Activated naive CD8-positive, alpha-beta T cell treated with anti-CD3 and anti-CD28 coated beads for 36 hours (primary cell): ENCODE measurements at places on chromosomes 12 and 14. TPM values are rescaled to one million over a fixed set of nuclear protein-coding genes. Genes with fewer than 3 reads are reported as not detected.

The COCH gene
- total RNA-seq = 7.2 TPM

The PTGER2 gene
- 20.8 TPM for total RNA-seq

DNA sequence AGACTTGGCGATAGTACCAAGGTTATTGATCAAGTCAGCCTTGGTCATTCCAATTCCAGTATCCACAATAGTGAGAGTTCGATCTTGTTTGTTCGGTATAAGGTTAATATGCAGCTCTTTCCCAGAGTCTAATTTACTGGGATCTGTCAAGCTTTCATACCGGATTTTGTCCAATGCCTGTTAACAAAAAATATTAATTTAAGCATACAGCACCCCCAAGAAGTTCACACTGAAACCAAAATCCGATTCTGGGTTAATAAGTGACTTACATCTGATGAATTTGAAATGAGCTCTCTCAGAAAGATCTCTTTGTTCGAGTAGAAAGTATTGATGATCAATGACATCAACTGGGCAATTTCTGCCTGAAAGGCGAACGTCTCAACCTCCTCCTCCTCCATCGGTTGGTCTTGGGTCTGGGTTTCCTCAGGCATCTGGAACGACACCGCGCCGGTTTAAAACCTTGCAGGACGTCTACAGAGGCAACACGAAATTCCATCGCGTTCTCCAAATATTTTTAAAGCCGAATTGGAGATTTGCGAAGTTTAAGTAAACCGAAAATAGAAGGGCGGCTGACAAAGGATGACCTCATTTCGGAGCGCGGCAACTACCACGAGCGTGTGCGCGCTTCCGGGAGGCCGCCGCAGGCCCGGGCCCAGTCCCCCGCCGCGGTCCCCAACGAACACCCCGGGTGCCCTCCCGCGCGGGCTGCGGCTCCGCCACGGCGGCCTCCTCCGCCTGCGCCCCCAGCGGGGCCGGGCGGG, 716 bp downstream of the HSP90AA1 start:
- H3K4me3 ChIP-seq = peak overlapping the region; percentile 85
- peak overlapping the region; percentile 93 for H3K27ac ChIP-seq
- peaks cover 53% of the 10 kb centered on the region for H3K4me1 ChIP-seq
- DNase-seq = peak; percentile 72

- no peaks in the 10 kb centered on the region for H3K27me3 ChIP-seq
- peaks cover 6% of the 10 kb centered on the region for H3K36me3 ChIP-seq
Measured at GRCh38 chr14:22878271-22879246, 4.5 kb upstream of the REM2 start.

DNA sequence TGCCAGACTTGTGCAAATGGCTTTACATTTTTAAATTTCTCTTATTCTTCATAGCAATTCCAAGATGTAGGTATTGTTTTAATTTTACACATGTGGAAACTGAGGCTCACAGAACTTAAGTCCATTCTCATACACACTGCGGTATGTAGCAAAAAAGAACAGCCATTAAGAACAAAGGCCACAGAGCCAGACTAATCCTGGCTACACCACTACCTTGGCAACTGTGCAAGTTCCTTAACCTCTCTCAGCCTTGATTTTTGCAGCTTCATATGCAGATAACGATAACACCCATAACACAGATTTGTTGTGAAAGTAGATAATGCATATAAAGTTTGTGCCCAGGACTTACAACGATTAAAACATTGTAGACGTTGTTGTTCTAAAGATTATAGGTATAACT, 81.1 kb downstream of the ABCC9 start:
- H3K36me3 ChIP-seq = no peaks in the 10 kb centered on the region
- no peak overlapping the region for H3K4me3 ChIP-seq
- no peak for DNase-seq
- H3K27me3 ChIP-seq = peaks cover 7% of the 10 kb centered on the region
- H3K27ac ChIP-seq = no peak overlapping the region
- H3K4me1 ChIP-seq = no peaks in the 10 kb centered on the region

DNA sequence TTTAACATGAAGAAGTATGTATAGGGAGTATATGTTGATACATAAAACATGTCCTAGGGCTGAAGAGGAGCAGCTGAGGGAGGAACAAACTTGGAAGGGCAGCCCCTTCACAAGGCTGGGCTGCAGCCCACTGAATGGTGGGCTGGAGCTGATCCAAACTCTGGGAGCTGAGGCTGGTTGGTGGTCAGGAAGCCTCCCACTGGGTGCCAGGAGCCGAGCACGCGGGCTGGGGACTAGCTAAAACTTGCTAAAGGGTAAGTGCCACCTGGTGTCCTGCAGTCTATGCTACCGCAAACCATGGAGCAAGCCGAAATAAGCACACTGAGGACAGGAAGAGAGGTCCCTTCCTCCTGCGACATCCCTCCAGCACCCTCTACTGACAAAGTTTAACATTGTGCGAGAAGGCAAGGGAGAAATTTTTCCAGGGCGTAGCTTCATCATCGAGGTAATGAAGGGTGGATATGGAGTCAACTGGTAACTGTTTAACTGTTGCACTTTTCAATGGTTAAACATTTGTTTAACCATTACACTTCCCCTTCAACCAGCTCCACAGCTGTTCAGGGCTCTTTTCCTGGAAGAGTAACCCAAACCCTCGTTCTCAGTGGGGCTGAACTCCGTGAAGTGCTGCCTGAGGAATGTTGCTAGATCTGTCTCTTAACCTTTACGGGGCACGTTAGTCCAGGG, 42.2 kb downstream of the EGLN3 start:
- H3K4me1 ChIP-seq = no peaks in the 10 kb centered on the region
- H3K27ac ChIP-seq = no peak overlapping the region
- H3K4me3 ChIP-seq = no peak overlapping the region
- H3K27me3 ChIP-seq = no peaks in the 10 kb centered on the region
- DNase-seq = no peak
- no peaks in the 10 kb centered on the region for H3K36me3 ChIP-seq
